ENCODE measurements at places on chromosomes 7 and 10. TPM values are rescaled to one million over a fixed set of nuclear protein-coding genes. Genes with fewer than 3 reads are reported as not detected.

MRLN gene
- 0.47 TPM for total RNA-seq

MMP21 gene
- total RNA-seq, result not detected

LEP gene
- total RNA-seq, result 0.05 TPM

SUGCT gene
- 1.6 TPM for total RNA-seq

GRCh38 chr10:69854511-69855345 is 53.0 kb downstream of the COL13A1 start:
- H3K27me3 ChIP-seq, result no peaks in the 10 kb centered on the region
- no peak for DNase-seq
- no peak overlapping the region for H3K4me3 ChIP-seq
- H3K36me3 ChIP-seq, result no peaks in the 10 kb centered on the region
- no peak overlapping the region for H3K27ac ChIP-seq

DNA sequence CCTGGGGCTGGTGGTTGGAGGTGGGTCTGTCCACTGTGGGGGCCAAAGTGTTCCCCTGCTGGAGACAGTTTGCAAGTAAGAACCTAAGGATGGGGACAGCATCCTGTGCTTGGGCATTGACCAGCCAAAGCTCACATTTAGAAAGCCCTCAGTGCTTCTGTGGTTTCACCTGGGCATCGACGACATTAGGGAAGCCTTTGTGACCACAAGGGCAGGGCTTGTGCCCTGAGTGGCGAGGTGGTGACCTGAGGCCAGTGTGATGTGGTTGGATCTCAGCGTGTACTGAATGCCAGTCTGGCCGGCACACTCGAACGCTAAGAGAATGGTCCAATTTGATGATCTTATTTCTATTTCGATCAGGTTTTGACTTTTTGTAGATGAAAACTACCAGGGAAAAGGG is 32.1 kb upstream of the SH2B2 start:
- no peak for DNase-seq
- H3K4me1 ChIP-seq, result peaks cover 6% of the 10 kb centered on the region
- H3K27ac ChIP-seq, result no peak overlapping the region
- no peak overlapping the region for H3K4me3 ChIP-seq
- peaks cover 10% of the 10 kb centered on the region for H3K36me3 ChIP-seq
- no peaks in the 10 kb centered on the region for H3K27me3 ChIP-seq

DNA sequence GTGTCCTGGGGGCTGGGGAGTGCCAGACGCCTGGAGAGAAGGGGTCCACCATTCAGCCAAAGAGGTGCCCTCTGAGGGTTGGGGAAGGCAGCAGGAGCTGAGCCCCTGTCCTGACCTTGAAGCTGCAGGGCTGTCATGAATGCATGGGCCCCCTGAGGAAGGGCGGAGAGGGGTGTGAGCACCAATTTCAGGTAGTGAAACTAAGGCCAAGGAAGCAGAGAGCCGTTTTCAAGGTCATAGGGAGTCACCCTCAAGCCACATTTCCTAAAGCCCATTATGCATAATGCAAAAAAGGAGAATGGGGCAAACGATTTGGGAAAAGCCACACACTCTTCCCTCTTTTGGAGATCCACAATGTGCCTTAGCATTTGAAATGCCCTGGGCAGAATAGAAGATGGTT is 37.2 kb downstream of the FIGNL1 start:
- no peaks in the 10 kb centered on the region for H3K36me3 ChIP-seq
- H3K4me1 ChIP-seq, result peaks cover 43% of the 10 kb centered on the region
- DNase-seq, result no peak
- H3K27ac ChIP-seq, result no peak overlapping the region
